ENCODE measurements at places on chromosomes 2 and 18.

GRCh38 chr2:207289295-207290018 lies 123.7 kb upstream of the KLF7 start:
- DNase-seq = no peak

GRCh38 chr2:215540658-215541057 lies 104.8 kb upstream of the FN1 start:
- DNase-seq = no peak

- DNase-seq = no peak
Measured at GRCh38 chr2:221895366-221896121, 323.4 kb upstream of the EPHA4 start.

DNA sequence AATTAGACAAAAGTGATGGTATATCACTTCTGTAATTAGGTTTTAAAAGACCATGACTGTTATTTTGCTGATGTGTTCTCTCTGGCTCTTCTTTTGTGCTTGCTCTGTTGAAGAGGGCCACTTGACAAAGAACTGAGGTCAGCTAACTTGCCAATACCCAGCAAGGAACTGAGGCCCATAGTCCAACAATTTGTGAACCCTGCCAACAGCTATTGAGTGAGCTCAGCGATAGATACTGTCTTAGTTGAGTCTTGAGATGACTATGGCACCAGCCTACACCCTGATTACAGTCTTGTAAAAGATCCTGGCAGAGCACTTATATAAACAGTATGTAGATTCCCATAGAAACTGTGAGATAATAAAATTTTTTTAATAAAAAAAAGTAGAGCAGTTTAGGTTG lies 103.0 kb downstream of the BMPR2 start:
- no peak for DNase-seq

DNA sequence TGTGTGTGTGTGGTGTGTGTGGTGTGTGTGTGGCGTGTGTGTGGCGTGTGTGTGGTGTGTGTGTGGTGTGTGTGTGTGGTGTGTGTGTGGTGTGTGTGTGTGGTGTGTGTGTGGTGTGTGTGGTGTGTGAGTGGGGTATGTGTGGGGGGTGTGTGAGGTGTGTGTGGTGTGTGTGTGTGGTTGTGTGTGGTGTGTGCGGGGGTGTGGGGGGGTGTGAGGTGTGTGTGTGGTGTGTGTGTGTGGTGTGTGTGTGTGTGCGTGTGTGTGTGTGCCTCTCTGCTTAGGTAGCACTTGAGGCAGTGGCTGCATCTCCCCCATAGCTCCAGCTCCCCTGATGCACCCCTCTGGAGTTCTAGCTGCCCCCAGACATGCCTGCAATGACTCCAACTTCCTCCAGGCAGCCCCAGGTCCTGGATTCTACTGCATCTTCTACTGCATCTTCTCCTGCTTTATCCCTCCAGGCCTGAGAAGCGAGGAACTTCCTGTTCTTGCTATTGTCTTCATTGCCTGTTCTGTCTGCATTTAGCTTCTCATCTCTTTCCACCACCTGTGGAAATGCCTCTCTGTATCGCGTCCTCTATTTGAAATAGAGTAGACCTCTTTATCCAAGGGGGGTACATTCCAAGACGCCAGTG lies 22.2 kb upstream of the MLPH start:
- DNase-seq = no peak

DNA sequence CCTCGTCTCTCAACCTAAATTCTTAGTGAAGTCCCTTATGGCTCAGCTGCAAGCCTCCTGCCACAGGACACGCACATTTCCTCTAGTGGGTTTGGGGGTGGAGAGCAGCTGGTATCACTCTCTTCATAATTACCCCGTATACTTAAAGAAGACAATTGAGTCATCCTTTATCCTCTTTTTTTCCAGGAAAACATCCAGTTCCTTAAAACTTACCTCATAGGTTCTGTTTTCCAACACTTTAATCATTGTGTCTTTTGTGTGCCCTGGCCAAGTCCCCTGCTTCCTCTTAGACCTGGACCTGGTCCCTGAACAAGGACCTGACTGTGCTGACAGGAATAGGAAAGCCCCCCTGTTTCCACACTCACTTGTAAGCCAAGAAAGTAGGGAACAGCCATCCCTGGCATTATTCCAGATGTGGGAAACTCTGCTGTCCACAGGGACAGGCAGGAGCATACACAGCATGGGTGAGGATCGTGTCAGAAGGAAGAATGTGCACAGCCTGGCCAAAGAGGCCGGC lies 42.3 kb upstream of the MYO1B start:
- peak; percentile 57 for DNase-seq

- no peak for DNase-seq
Measured at GRCh38 chr18:1408376-1408775, 503.7 kb downstream of the ADCYAP1 start.

DNA sequence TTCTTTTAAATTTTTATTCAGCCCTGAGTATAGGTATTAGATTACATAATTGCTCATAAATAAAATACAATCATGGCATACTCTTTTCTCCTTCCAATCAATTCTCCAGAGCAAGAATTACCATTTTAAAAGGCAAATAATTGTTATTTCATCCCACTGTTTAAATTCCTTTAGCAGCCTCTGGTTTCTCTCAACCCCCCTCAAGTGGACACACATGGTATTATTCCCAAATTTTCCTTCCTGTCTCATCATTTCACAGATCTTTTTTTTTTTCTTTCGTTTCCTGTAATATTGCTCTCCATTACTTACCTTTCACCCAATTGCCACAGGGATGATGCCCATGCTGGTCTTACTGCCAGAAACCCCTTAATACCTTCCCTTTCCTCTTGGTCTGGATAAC lies 385.2 kb downstream of the RIT2 start:
- no peak for DNase-seq

GRCh38 chr2:204321910-204322751 lies 223.1 kb upstream of the PARD3B start:
- DNase-seq = no peak

DNA sequence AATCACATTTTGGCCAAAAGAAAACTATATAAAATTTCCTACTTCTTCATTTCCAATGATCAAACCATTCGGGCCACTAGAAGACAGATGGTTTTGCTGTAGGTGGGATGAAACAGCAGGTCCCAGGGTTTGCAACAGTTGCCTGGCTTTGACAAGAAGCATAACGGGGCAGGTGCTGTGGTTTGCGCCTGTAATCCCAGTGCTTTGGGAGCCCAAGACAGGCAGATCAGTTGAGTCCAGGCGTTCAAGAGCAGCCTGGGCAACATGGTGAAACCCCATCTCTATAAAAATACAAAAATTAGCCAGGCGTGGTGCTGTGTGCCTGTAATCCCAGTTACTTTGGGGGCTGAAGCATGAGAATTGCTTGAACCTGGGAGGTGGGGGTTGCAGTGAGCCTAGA lies 81.4 kb upstream of the XPO1 start:
- peak; percentile 69 for DNase-seq

GRCh38 chr2:182655750-182656149 lies 60.3 kb upstream of the DNAJC10 start:
- DNase-seq = no peak

- no peak for DNase-seq
Measured at GRCh38 chr2:121796239-121796638, 40.8 kb downstream of the TSN start.

GRCh38 chr2:5683471-5683870 lies 8.7 kb upstream of the SOX11 start:
- DNase-seq = no peak

DNA sequence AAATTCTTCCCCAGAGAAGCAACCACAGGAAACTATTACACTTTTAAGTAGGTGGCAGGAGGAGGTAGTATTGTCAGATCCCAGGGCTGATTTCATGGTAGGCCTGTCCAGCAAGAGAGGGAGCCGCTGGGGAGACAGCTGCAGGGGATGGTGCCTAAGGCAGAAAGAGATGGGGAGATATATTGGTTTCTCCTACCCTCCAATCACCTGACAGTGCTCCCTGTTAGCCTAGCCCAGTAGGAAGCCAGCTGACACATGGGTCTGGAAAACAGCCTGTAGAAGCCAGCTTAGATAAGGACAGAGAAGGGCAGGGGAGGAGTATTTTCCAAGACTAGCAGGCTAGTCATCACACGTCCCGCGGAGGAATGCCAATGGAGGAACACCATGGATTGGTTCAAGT lies 8.2 kb upstream of the SPOPL start:
- peak; percentile 92 for DNase-seq
